ENCODE measurements at places on chromosomes 6 and 20.

DNA sequence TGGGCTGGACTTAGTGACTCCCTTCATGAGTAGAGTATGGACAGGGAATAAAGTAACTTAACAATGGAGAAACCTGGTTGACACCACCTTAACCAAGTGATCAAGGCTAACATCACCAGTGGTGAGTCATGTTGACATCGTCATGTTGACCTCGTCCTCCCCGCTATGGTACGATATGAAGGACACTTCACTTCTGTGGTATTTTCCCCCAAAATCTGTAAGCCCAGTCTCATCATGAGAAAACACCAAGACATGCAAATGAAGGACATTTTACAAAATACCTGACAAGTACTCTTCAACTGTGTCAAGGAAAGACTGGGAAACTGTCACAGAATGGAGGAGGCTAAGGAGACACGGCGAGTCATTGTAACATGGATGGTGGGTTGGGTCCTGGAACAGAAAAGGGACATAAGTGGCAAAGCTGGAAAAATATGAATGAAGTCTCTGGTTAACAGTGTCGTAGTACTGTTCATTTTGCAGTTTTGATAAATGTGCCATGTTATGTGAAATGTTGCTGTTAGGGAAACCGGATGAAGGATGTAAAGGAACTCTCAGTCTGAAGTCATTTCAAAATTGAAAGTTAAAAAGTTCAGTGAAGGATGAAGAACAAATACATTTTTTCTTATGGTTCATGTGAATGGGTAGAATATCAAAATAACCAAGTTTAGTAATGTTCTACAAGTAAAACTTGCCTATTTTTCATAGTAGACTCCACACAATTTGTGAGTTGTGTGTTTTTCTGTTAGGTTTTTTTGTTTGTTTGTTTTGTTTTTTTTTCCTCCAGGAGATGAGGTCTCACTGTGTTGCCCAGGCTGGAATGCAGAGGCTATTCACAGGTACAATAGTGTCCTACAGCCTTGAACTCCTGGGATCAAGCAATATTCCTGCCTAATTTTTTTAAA, 247.5 kb downstream of the TMEM242 start:
- no peak for DNase-seq

DNA sequence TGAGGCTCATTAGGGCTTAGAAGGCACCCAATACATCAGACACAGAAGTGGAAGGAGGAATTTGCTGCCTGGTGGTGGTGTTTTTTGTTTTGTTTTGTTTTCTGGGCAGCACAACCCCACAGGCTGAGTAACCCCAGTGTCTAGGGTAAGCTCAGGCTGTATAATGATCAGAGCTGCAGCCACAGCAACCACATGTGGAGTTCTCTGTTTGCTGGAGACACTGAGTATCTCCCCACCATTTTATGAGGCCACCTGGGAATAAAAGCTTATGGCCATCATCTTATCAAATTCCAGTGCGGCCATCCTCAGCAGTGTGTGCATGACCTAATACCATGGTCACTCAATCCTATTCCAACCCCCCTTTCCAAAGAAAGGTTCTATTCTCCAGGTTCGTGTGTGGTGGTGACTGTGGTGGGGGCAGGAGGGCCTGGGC, 3.4 kb upstream of the DLL1 start:
- no peak for DNase-seq

DNA sequence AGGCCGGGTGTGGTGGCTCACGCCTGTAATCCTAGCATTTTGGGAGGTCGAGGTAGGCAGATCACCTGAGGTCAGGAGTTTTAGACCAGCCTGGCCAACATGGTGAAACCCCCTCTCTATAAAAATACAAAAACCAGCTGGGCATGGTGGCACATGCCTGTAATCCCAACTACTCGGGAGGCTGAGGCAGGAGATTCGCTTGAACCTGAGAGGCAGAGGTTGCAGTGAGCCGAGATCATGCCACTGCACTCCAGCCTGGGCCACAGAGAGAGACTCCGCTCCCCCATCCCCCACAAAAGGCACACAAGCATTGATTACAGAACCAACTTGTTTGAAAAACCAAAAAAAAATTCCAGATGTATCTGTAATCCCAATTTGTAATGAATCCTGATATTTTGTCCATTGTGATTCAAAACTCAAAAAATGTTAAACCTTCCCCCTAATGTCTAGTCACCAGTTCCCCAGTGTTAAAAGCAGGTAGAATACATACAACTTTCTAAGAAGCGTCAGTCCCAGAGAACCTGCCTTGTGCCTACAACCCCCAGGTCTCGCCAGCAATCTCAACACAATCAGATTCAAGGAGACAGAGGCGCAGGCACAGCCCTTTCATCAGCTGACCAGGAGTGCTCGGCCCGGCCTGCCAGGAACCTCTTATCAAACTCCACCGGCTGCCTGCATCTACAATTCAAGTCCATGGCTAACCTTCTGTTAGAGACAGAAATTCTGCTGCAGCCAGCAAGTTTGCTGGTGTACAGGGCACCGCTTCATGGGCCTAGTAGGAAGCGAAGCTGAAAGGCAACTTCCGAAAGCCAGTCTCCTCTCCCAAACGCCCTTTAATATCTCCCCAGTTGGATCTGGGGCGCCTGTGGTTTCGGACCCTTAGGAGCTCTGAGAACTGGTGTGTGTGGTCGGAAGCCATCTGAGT, 2.1 kb downstream of the EZR start:
- no peak for DNase-seq

GRCh38 chr20:10562899-10563298, 110.9 kb downstream of the JAG1 start:
- no peak for DNase-seq

DNA sequence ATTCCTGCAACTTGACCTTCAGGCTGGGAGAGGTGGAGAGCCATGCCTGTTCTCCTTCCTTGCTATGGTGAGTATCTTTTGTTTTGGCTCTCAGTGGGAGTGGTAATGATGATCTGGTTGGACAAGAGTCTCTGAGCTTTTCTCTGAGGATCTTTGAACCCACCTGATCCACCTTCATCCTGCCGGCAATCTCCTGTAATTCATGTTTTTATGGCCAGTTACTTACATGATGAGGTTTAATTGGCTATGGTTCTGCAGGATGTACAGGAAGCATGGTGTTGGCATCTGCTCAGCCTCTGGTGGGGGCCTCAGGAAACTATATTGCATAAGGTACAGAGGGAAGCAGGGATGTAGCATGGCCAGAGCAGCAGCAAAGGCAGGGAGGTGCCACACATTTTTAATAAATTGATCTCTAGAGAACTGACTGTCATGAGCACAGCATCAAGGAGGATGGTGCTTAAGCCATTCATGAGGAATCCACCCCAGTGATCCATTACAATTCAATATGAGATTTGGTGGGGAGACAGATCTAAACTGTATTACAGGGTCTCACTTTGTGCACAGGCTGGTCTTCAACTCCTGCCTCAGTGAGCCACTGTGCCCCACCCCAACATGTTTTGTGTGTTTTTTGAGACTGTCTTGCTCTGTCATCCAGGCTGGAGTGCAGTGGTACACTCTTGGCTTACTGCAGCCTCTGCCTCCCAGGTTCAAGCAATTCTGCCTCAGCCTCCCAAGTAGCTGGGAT, 10.0 kb downstream of the HSPA1B start:
- DNase-seq, result no peak

- no peak for DNase-seq
These were observed 382.4 kb downstream of the PKHD1 start for GRCh38 chr6:51704932-51705540.

DNA sequence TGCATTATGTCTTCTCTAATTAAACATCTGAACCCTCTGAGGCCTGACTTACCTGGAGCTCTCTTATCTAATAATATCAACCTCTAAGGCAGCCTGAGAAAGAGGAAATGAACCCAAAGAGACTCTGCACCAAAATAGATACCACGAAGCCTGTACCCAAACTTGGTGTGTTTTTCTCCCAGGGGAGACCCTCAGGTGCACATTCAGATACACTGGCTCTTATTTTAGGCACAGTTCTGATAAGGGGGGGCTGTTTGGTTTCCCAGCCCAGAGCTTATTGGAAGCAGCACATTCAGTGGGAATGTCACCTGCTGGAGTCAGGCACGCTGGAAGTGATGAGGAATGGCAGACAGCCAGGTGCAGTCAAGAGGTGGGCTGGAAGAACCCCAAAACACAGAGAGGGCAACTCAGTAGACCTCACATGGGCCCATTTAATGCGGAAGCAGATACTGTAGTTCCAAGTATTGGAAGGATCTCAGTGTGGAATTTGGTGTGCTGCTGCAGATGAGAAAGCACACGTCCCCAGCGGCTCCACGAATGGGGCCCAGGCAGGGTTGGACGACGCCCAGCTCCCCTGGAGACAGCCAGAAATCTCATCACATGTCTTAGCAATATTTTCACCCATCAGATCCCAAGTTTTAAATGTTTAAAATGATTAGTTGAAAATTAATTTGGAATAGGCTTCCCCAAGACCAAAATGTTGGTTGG, 9.7 kb upstream of the CCR6 start:
- no peak for DNase-seq

Data from stimulated activated CD8-positive, alpha-beta memory T cell treated with anti-CD3 and anti-CD28 coated beads, Interleukin-2, amount 100 ng/mL, for 48 hours (primary cell).